Cortex of kidney (tissue), 1 donor: ENCODE measurements at places on chromosomes 13 and 19.

DNA sequence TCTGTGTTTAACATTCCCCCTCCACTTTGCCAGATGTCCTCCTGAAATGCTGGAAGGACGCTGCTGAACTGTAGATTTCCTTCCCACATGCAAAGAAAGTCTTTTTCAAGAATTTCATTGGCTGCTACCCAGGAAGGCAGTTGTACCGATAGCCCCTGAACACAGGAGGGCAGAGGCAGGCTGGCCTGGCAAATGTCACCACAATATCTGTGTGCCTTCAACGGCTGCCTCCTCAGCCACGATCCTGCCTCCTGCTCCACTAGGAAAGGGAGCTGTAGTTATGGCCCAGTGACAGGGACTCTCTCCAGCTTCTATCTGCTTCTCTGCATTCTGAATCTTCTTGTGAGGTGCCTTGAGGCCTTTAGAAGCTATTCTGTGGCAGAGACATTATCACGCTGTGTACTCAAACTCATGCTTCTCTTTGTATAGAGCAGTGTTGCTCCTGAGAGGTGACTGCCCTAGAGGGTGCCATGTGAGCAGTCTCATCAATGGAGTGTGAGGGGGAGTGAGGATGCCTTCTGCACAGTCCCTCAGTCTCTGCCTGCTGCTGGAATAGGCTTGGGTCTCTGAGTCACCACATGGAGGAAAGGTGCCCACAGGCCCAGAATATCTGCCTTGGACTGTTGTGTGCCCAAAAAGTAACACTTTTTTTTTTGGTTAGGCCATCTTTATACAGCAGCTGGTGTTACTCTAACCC, 279.8 kb downstream of the DNAJC15 start:
- DNase-seq, result no peak

GRCh38 chr19:48239582-48240141, 16.1 kb downstream of the CARD8 start:
- DNase-seq, result no peak

DNA sequence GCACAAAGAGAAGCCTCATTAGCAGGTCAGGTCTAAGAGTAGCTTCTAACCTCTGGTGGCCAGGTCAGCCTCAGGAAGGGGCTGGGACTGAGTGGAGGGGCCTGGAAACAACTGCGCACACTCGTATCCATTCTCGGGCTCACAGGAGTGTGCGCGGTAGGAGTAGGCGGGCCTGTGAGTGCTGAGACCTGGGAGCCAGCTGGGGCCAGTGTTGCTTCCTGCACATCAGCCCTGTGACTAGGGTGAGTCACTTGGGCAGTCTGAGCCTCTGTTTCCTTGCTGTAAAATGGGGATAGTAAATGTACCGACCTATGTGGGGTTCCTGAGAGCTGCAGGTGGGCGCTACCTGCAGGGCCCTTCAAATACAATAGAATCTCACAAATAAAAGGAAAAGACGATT, 26.9 kb downstream of the SIN3B start:
- no peak for DNase-seq

GRCh38 chr19:51227966-51228365, 3.1 kb downstream of the CD33 start:
- no peak for DNase-seq

GRCh38 chr13:84684048-84684662, 801.9 kb upstream of the SLITRK1 start:
- DNase-seq, result no peak

- no peak for DNase-seq
Measured at GRCh38 chr13:27137759-27138158, 33.9 kb downstream of the USP12 start.

DNA sequence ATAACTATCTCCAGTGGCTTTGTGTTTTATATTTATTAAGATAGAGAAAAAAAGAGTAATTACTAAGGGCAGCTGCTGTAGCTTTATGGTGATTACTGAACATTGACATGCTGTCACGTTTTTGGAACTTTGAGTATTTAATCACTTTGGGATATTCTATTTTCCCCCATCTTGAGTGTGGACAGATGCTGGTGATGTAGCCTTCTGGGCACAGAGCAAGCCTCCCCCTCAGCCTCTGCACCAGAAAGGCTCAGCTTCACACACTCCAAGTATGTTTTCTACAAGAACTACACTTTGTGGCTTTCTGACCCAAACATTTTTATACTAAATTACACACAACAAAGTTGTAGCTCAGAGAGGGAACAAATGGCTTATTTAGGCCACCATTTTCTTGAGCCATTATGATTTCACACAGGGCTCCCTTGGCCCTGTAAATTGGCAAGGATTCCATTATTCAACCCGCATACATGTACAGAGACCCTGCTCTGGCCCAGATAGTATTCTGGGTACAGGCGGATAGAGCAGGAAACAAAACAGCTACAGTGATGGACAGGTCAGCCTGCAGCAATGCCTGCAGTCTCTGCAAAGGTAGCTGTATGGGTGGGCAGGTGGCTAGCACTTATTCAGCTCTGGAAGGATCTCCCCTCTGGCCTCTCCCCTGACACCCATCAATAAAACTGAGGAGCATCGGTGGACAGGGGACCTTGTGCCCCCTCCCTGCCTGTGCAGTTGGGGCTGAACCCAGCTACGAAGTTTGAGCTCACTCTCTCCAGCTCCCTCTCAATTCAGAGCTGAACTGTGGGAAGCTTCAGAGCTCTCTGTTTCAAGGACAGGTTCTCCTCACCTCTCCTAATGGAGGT, 1.3 kb downstream of the ALOX5AP start:
- DNase-seq, result no peak

DNA sequence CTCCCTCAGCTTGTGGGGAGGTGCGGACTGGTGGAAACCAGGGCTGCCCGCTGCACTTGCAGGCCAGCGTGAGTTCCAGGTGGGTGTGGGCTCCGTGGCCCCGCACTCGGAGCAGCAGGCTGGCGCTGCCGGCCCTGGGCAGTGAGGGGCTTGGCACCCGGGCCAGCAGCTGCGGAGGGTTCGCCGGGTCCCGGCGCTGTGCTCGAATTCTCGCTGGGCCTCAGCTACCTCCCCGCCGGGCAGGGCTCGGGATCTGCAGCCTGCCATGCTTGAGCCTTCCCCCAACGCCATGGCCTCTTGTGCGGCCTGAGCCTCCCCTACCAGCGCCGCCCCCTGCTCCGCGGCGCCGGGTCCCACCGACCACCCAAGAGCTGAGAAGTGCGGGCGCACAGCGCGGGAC, 71.6 kb upstream of the ADGRL1 start:
- DNase-seq, result no peak

DNA sequence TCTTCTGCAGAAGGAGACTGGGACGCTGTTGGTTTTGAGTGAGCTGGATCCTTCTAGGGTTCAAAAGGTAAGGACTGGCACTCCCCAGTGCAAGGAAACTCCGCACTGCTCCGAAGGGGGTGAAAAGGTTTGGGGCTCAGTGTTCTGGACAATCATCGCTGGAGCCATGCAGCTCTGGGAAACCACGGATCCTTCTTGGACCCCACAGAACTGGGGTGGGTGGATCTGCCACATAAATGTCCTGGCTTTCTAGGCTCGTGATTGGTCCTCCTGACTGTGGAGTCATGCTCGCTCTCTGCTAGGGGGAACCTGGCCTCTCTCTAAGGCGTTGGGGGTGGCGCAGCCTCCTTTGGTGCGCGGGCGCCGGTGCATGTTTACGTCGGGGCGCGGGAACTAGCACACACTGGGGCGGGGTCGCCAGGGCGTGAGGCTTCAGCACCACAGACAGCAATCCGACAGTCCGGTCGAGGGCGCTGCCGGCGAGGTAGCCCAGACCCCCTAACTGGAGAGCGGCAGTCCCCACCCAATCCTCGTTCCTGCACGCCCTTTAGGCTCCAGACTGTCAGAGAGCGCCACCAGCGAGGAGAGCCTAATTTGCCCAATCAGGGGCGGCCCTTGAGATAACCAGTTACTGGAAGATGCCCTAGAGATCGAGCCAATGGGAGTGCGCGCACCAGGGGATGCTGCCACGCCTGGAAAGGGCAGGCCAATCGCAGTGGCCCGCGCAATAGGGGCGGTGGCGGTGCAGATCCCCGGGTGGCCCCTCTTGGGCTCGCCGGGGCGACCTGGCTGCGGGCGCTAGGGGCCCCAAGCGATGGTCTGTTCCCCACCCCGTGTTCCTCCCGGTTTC, 913 bp upstream of the ELAVL3 start:
- no peak for DNase-seq

DNA sequence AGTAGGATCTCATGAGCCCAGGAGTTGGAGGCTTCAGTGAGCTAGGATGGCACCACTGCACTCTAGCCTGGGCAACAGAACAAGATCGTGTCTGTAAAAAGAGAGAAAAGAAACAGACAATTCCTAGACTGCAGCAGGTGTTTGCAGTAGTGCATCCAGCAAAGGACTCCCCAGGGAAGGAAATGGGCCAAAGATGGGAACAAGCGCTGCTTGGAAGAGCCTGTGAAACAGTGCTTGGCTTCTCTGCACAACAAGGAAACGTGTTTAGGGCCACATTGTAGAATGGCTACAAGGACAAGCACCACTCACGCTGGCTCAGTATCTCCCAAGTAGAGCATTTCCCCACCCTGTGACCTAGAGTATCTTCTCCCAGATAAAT, 35.5 kb upstream of the LDLR start:
- DNase-seq, result no peak

DNA sequence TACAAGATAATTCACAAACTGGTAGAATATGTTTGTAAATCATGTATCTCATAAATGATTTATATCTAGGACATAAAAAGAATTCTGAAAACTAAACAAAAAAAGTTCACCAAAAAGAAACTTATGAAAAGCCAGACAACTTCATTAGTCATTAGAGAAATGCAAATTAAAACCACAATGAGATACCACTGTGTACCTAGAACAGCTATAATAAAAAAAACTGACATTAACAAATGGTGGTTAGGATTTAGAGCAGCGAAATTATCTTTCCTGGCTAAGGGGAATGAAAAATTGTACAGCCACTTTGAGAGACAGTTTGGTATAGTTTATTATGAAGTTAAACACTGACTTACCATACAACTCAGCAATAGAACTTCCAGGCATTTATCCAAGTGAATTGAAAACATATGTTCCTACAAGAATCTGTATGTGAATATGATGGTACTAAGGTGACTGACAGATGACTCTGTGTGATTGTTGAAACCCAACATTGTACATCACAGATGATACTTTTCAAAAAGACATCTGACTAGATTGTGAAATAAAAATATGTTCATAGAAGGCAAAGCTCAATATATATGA, 41.8 kb downstream of the UGGT2 start:
- no peak for DNase-seq

GRCh38 chr13:112532837-112533745, 54.9 kb downstream of the TUBGCP3 start:
- DNase-seq, result no peak

GRCh38 chr13:73943965-73944233, 190.3 kb downstream of the KLF12 start:
- no peak for DNase-seq

DNA sequence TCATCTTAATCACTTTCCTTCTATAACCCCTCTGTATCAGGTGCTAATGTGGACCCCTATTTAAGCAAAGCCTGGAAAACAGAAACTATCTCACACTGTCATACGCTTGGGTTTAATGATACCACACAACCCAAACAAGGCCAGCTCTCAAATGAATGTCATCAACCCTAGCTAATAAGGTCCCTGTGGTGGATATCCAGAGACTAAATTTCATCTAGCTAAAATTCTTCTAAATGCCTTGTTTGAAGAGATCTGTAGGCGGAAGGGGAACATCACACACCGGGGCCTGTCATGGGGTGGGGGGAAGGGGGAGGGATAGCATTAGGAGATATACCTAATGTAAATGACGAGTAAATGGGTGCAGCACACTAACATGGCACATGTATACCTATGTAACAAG, 95.5 kb downstream of the FOXO1 start:
- no peak for DNase-seq
